ENCODE measurements at places on chromosomes 16 and 17.

DNA sequence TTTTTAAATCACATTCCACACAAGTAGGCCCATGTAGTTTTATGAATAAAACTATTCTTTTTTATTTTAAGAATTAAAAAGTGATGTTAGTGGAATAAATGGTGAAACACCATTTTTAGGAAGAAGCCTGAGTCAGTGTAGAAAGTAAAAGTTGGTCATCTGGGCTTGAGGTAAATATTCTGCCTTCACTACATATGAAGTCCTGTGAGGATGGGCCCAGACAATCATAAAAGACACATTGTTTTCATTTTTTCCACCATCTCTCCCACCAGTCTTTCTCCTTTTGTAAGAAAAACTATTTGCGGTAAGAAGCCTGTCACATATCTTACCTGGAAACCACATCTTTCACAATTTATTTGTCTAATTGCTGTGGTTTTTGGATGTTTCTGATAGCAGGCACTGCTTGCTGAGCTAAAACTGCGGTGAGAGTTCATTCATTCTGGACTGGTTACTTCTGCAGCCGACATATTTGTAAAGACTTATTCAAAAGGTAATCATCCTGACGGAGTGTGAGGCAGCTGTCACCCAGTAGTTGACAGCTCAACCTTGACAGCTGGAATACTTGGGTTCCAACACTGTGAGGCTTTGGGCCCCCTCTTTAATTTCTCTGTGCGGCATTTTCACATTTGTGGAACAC lies 10.6 kb upstream of the RFFL start:
- no peak for DNase-seq

DNA sequence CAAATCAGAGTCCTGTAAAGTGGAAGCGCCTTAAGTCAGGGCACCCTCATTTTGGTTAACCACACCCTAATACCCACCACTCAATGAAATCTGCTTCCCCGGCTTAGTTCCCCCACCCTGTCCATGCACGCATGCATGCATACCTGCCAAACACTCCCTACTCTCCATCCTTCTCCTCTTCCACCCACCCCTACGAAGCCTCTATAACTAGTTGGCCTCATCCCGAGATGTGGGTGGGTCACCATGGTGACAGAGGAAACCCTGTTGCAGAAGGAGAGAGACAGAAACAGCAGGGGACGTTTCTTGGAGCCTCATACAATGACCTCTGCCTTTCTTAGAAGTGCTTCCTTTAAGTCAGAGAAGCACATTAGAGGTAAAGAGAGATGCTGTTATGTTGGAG lies 46.8 kb upstream of the DNAH9 start:
- no peak for DNase-seq

- no peak for DNase-seq
These were observed 124.7 kb downstream of the HS3ST2 start for GRCh38 chr16:22938647-22939046.

GRCh38 chr17:74815550-74816370 lies 39.6 kb upstream of the NAT9 start:
- DNase-seq = no peak

- no peak for DNase-seq
These were observed 782.4 kb upstream of the SOX9 start for GRCh38 chr17:71338396-71338795.

DNA sequence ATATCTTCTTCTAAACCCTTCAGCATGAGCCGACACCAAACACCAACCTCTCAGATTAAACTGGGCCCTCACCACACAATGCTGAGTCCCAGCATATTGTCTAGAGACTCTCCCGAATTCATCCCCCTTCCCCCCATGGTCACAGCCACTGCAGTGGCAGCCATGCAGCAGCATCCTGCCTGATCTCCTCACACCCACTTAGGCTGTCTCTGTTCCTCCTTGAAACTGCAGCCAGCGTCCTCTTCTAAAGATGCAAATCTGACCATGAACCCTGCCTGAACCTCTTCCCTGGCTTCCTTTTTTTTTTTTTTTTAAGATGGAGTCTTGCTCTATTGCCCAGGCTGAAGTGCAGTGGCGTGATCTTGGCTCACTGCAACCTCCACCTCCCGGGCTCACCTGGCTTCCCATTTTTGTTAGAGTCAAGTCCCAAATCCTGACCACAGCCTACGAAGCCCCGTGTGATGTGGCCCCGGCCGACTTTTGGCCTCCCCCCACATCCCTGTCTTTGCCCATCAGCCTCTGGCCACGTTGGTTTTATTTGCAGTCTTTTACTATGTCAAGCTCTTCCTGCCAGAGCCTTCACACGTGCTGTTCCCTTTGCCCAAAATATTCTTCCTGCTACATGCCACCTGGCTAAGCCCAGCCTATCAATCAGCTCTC lies 2.8 kb downstream of the FA2H start:
- DNase-seq = no peak
